Activated CD8-positive, alpha-beta memory T cell treated with anti-CD3 and anti-CD28 coated beads, Interleukin-2, amount 10 ng/mL, durations not matched to agents 7 days and 5 days (primary cell): ENCODE measurements at places on chromosomes 2 and 18. TPM values are rescaled to one million over a fixed set of nuclear protein-coding genes. Genes with fewer than 3 reads are reported as not detected.

GRCh38 chr18:12699747-12700146 lies 2.8 kb downstream of the CEP76 start:
- DNase-seq = no peak
- H3K27me3 ChIP-seq = no peaks in the 10 kb centered on the region
- no peak overlapping the region for H3K4me3 ChIP-seq
- H3K27ac ChIP-seq = no peak overlapping the region
- H3K36me3 ChIP-seq = peaks cover 26% of the 10 kb centered on the region

DNA sequence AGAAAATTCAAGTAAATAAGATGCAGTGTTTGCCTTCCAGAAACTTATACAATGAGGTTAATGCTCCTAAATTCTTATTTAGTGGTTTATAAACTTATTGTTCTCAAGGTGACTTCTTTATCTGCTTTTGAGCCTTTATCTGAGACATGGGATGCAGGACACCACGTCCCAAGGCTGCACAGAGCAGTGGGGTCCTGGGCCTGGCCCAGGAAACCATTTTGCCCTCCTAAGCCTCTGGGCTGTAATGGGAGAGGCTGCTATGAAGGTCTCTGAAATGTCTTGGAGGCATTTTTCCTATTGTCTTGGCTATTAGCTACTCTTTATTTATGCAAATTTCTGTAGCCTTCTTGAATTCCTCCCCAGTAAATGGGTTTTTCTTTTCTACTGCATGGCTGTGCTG lies 652.6 kb upstream of the SETBP1 start:
- DNase-seq = no peak
- no peaks in the 10 kb centered on the region for H3K27me3 ChIP-seq
- no peak overlapping the region for H3K4me3 ChIP-seq
- H3K36me3 ChIP-seq = no peaks in the 10 kb centered on the region

DNA sequence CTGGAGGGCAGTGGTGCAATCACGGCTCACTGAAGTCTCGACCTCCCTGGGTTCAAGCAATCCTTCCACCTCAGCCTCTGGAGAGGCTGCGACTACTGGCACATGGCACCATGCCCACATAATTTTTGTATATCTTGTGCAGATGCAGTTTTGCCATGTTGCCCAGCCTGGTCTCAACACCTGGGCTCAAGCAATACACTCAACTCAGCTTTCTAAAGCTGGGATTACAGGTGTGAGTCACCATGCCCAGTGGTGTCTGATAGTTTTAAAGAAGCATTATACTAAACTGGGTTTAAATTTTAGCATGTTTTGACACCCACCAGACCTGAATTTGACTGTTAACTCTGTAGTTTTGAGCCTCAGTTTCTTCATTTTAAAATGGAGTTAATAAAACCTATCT lies 109.4 kb upstream of the SLC38A11 start:
- H3K4me3 ChIP-seq = no peak overlapping the region
- DNase-seq = no peak
- no peak overlapping the region for H3K27ac ChIP-seq
- no peaks in the 10 kb centered on the region for H3K27me3 ChIP-seq
- H3K36me3 ChIP-seq = no peaks in the 10 kb centered on the region

GRCh38 chr2:42967959-42968674 lies 175.7 kb upstream of the HAAO start:
- H3K36me3 ChIP-seq = no peaks in the 10 kb centered on the region
- H3K27ac ChIP-seq = no peak overlapping the region
- DNase-seq = no peak
- no peaks in the 10 kb centered on the region for H3K27me3 ChIP-seq
- no peak overlapping the region for H3K4me3 ChIP-seq

GRCh38 chr2:198883604-198884003 lies 574.1 kb downstream of the SATB2 start:
- H3K4me1 ChIP-seq = no peaks in the 10 kb centered on the region
- H3K27me3 ChIP-seq = no peaks in the 10 kb centered on the region
- DNase-seq = no peak
- no peak overlapping the region for H3K4me3 ChIP-seq

- peak; percentile 14 for DNase-seq
- H3K27ac ChIP-seq = no peak overlapping the region
- H3K27me3 ChIP-seq = no peaks in the 10 kb centered on the region
- H3K36me3 ChIP-seq = no peaks in the 10 kb centered on the region
Observed at GRCh38 chr2:128551435-128551834, 232.8 kb upstream of the HS6ST1 start.

DNA sequence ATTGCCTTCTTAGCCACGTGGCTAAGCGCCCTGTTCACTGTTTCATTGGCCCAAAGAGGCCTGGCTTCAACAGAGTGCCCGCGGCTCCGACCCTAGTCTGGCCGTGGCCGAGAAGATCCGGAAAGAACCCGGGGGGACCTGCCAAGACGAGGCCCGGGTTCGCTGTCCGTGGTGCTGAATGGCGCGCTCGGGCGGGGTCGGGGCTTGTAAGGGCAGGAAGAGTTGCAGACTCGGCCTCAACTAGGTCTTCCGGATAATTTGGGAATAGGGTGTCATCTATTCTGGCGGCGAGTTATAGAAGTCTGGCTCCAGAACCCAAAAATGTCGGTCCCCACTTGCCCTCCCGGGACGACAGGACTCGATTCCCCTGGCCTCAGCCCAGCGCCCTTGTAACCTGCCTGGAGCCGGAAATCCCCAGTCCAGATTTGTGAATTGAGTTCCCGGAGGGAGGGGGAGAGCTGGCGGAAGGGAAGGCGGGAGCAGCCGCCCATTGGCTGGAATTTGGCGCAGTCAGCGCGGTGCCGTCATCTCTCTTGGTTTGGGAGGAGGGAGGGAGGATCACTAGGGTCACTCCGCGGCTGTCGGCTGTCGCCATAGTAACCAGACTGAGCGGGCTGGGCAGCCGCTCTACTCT lies 3.5 kb downstream of the CDK5R2 start:
- H3K4me1 ChIP-seq = peaks cover 12% of the 10 kb centered on the region
- peaks cover 4% of the 10 kb centered on the region for H3K36me3 ChIP-seq
- no peak overlapping the region for H3K4me3 ChIP-seq
- H3K27ac ChIP-seq = no peak overlapping the region
- DNase-seq = peak; percentile 72
- H3K27me3 ChIP-seq = peaks cover 70% of the 10 kb centered on the region

DNA sequence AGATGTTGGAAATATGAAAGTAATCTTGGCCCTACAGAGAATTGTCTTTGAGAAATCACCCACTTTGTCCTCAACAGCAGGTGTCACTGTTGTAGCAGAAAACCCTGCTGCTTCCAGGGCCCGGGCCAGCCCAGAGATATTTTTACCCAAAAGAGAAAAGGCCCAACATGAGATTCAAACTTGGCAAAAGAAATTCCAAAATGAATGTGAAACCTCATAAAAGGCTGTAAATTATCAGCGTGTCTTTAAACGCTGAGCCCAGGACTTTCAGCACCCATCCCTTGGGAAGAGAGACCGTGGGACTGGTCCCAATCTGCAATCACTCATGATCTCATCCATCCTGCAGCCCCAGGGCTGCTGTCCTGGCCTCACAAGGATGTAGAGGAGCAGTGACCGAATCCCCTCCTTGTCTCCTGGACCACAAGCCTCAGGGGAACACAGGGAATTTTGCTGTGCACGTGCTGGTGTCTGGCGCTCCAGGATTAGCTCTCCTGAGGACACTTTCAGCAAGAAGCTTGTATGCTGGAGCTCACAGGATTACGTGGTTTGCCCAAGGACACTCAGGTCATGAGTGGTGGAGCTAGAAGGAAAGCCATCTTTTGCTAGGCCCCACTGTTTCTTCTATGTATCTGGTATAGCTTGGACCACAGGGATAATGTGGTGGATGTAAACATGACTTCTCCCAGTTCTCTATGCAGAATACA lies 202.1 kb downstream of the RNF144A start:
- H3K4me3 ChIP-seq = no peak overlapping the region
- DNase-seq = no peak
- H3K4me1 ChIP-seq = no peaks in the 10 kb centered on the region
- no peak overlapping the region for H3K27ac ChIP-seq
- no peaks in the 10 kb centered on the region for H3K27me3 ChIP-seq

GRCh38 chr18:35458677-35459441 lies 38.9 kb downstream of the INO80C start:
- no peak overlapping the region for H3K27ac ChIP-seq
- no peaks in the 10 kb centered on the region for H3K36me3 ChIP-seq
- H3K4me3 ChIP-seq = no peak overlapping the region
- H3K4me1 ChIP-seq = no peaks in the 10 kb centered on the region
- no peak for DNase-seq

GRCh38 chr18:67265464-67266245 lies 250.9 kb downstream of the DSEL start:
- DNase-seq = peak; percentile 45
- peaks cover 2% of the 10 kb centered on the region for H3K36me3 ChIP-seq
- H3K4me3 ChIP-seq = no peak overlapping the region
- H3K27me3 ChIP-seq = peaks cover 13% of the 10 kb centered on the region
- peaks cover 41% of the 10 kb centered on the region for H3K4me1 ChIP-seq
- H3K27ac ChIP-seq = peak overlapping the region; percentile 57

DNA sequence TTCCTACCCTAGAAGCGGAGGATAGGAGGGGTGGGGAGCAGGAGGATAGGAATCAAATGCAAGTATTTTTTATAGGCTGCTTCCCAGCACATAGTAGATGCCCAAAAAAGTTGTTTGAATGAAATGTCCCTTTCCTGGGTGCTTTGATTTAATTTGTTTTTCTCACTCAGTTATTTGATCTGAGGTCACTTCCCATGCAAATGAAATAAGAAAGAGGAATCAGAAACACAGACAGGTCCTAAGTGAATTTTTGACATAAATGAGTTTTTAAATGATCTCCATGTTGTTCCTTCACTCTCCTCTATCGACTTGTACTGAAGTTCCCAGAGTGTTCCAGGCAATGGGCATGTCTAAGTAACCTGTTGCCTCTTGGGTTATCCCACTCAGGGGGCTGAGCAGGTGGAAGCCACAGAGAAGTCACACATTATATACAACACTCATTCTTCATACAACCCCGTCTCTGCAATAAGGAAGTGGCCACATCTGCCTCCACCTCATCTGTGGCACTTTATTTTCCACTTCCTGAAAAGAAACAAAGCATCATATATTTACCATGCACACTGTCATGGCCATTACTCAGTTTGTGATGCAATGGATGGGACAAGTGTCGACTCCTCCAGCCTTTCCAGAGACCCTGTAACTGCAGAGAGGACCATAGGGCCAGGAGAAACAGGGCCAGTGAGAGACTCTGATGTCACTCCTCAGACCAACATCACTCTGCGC lies 81.9 kb upstream of the ZNF397 start:
- no peaks in the 10 kb centered on the region for H3K27me3 ChIP-seq
- H3K4me3 ChIP-seq = no peak overlapping the region
- peak overlapping the region; percentile 83 for H3K27ac ChIP-seq
- H3K36me3 ChIP-seq = peaks cover 6% of the 10 kb centered on the region
- H3K4me1 ChIP-seq = peaks cover 31% of the 10 kb centered on the region

DNA sequence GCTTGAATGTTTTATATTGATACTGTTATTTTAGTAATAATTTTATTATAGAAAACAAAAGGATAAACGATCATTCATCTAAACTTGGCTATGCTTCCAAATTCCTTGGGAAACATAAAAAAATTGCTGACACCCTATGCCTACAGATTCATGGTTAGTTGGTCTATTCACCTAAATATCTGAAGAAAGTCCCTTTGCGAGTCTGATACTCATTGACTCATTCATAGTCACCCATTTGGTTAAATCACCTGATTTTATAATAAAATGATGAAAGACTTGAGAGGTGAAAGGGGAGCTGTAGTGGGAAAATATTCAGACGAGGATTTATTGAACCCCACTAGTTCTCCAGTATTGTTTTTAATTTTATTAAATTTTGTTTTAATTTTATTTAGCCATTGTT lies 112.0 kb downstream of the PTPN4 start:
- H3K4me3 ChIP-seq = no peak overlapping the region
- peaks cover 14% of the 10 kb centered on the region for H3K4me1 ChIP-seq
- H3K27me3 ChIP-seq = no peaks in the 10 kb centered on the region
- H3K36me3 ChIP-seq = peaks cover 19% of the 10 kb centered on the region

- H3K27me3 ChIP-seq = peaks cover 7% of the 10 kb centered on the region
- no peak overlapping the region for H3K27ac ChIP-seq
- peaks cover 1% of the 10 kb centered on the region for H3K36me3 ChIP-seq
- DNase-seq = peak; percentile 49
Observed at GRCh38 chr2:44118257-44118656, 50.4 kb upstream of the PPM1B start.

GRCh38 chr2:241088791-241089732 lies 13.0 kb downstream of the MTERF4 start:
- no peaks in the 10 kb centered on the region for H3K4me1 ChIP-seq
- peaks cover 26% of the 10 kb centered on the region for H3K36me3 ChIP-seq
- H3K27me3 ChIP-seq = no peaks in the 10 kb centered on the region
- H3K27ac ChIP-seq = no peak overlapping the region
- H3K4me3 ChIP-seq = no peak overlapping the region

- peaks cover 9% of the 10 kb centered on the region for H3K27me3 ChIP-seq
- peaks cover 2% of the 10 kb centered on the region for H3K4me1 ChIP-seq
- no peaks in the 10 kb centered on the region for H3K36me3 ChIP-seq
Observed at GRCh38 chr2:88167740-88168139, 2.4 kb upstream of the THNSL2 start.

GRCh38 chr2:150620855-150621254 lies 133.4 kb upstream of the RND3 start:
- no peaks in the 10 kb centered on the region for H3K27me3 ChIP-seq
- H3K36me3 ChIP-seq = no peaks in the 10 kb centered on the region
- no peak overlapping the region for H3K4me3 ChIP-seq
- DNase-seq = no peak
- H3K4me1 ChIP-seq = no peaks in the 10 kb centered on the region

- no peak for DNase-seq
- H3K4me1 ChIP-seq = peaks cover 29% of the 10 kb centered on the region
- no peaks in the 10 kb centered on the region for H3K27me3 ChIP-seq
- no peak overlapping the region for H3K27ac ChIP-seq
- peaks cover 6% of the 10 kb centered on the region for H3K36me3 ChIP-seq
Observed at GRCh38 chr2:68463287-68463877, 3.7 kb downstream of the FBXO48 start.

- no peak overlapping the region for H3K4me3 ChIP-seq
- H3K27ac ChIP-seq = no peak overlapping the region
- H3K36me3 ChIP-seq = peaks cover 8% of the 10 kb centered on the region
- DNase-seq = no peak
- H3K4me1 ChIP-seq = peaks cover 11% of the 10 kb centered on the region
Observed at GRCh38 chr2:195457873-195458272, 199.2 kb upstream of the SLC39A10 start.

DNA sequence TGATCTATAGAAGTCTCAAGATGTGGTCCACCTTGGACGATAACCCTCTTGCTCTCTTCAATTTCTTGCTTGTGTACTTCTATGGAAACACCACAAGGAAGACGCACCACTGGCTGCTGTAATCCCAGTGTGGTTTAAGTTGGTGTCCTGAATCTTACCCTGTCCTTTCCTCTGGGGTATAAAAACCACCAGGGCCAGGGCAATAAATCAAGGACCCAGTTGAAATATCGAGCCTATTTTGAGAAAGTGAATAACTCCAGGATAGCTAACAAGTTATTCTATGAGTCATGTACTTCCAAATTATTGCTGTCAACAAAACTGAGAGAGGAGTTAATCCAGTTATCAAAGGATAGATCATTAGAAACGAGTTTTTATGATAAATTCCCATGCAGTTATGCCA lies 137.0 kb downstream of the RND3 start:
- DNase-seq = no peak
- no peaks in the 10 kb centered on the region for H3K4me1 ChIP-seq
- no peak overlapping the region for H3K27ac ChIP-seq
- no peak overlapping the region for H3K4me3 ChIP-seq
- H3K36me3 ChIP-seq = no peaks in the 10 kb centered on the region

Gene ELOA2
- not detected for total RNA-seq

Gene GAL3ST2
- total RNA-seq = not detected

Gene ARL5A
- total RNA-seq = 46.6 TPM

Gene VSNL1
- not detected for total RNA-seq

Gene ALPI
- not detected for total RNA-seq

Gene TNFAIP6
- total RNA-seq = not detected

Gene SH3YL1
- 14.5 TPM for total RNA-seq

Gene RUFY4
- total RNA-seq = 5.1 TPM

Gene FIGN
- total RNA-seq = not detected
